ENCODE measurements at places on chromosomes 1 and 21. TPM values are rescaled to one million over a fixed set of nuclear protein-coding genes. Genes with fewer than 3 reads are reported as not detected.

- DNase-seq: no peak
Measured at GRCh38 chr21:32134441-32135130, 144.3 kb downstream of the MIS18A start.

DNA sequence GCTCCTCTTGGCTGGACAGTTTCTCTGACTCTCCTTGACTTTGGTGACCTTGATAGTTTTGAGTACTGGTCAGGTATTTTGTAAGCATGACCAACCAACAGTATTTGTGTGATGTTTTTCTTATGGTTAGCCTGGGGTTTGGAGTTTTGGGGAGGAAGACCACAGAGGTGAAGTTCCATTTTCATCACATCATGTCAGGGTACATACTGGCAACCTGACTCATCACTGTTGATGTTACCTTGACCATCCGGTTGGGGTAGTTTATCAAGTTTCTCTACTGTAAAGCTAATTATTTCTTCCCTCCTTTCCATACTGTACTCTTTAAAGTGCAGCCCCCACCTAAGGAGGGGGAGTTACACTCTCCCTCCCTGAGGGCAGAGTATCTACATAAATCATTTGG is 13.4 kb downstream of the OSCP1 start:
- DNase-seq: no peak

GRCh38 chr1:19739628-19740027 is 60.1 kb downstream of the TMCO4 start:
- DNase-seq: no peak

DNA sequence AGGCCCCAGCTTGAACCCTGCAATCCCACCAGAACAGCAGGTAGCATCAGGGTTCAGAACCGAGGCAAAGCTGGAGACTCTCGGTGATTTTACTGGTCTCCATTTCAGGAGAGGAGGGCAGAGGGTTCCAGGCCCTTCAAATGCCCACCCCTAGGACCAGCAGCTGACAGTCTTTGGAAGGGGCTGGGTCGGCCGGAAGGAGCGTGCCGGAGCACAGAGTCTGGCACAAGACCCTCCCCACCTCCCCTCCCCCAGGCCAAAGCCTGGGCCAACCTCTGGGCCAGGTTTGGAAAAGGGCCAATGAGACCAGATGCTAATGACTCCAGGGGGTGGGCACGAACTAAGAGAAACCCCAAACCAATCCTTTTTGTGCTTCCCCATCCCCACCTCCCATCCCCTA is 6.9 kb downstream of the FBXO2 start:
- no peak for DNase-seq

DNA sequence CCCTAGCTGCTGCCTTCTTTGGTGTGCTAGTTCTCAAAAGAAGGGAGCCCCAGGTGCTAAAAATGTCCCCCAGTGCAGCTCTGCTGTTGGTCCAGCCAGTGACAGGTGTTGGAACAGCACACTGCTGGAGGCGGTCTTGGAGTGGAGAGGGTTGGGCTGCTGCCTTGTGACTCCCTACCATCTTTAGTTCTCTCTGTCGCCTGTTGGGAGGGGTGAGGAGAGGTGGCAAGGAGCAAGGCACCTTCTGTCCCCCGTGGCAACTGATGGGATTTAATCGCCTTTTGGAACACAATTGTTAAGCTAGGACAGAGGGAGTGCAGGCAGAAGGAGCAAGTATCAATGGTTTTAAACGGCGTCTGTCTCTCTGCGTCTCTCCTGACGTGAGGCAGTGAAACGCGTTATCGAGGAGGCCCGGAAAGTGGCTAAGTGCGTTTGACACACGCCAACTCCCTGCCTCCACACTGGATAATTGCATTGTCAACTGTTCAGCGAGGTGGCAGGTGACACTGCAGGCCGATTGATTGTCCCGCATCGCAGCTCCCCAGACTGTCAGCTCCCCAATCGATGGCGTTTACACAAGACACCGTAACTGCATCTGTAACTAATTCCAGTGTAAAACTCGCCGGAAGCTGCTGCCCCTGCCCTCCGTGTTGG is 34.0 kb downstream of the TMEM53 start:
- DNase-seq: no peak

DNA sequence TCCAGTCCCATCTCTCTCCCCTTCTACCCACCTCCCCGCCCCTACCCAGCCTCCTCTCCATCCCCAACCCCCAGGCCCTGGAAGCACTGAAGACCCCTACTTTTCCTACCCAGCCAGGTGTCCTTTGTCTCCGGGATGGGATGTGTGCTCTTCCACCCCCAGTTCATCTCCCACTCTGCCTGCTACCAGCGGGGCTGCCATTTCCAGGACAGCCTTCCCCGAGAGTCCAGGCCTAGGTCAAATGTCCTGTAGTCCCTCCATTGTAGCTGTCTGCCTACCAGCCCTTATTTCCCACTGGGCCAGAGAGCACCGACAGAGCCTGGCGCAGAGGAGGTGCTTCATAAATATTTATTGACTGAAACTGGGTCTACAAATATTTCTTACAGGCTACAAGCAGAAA is 72.0 kb upstream of the TLR5 start:
- no peak for DNase-seq

DNA sequence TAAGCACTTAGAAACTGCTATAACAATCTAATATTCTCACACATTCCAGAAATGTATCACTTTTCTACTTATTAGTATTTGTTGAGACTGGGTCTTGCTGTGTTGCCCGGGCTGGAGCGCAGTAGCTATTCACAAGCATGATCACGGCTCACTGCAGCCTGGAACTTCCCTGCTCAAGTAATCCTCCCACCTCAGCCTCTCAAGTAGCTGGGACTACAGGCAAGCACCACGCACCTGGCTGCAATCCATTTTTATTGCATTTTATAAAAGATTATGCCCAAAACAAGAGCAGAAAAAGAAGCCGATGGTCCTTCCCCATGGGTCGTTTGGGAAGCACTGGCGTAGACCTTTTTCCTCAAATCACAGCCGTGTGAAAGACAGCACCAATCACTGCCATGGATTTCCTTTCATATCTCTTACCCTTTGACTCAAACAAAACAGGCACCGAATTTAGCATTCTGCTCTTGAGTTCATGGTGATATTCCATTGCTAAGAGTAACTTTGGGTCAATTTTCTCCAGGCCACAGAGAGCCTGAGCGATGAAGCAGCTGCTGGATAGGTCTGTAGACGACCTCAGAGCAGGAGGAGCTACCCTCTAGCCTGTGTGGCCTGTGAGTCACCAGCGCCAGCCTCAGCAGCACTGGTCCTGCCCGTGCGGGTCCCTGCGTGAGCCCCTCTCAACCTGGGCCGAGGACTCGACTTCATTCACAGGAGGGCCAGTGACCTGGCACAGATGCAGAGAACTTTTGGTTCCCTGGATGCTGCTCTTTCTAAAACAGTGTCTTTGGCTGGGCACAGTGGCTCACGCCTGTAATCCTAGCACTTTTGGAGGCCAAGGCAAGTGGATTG is 80.8 kb downstream of the PIK3CD start:
- DNase-seq: no peak

DNA sequence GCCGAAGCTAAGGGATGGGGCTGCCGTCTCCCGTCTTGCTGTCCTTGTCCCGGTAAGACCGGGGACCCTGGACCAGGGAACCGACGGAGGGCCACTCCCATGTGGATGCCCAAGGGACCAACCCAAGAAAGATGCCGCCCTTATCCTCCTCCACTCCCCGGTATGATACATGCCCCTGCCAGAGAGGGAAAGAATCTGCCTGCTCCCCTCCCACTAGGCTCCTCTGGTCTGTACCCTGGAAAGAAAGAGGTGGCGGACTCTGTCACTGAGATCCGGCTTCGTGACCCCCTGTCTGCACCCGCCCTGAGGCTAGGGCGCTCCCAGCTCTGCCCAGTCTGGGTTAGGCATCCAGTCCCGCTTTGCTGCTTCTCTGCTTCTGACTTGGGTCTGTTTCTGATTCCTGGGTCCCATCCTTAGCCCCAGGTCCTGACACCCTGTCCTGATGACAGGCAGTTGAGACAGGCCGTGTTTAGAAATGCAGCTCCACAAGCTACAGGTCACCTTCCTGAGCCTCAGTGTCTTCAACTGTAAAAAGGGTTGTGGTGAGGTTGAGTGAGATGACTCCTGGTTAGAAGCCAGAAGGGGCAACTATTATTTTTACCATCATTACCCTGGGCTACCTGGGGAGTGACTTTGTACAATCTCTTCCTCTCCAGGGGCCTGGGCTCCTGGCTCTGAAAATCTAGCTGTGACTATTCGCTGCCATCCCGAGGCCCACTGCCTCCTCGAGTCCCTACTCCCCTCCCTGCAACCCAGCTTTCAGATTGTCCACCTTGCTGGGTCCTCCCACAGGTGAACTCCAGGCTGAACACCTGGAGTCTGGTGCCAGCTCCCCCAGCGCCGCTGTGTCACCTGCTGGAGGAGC is 3.7 kb downstream of the MATN1 start:
- DNase-seq: no peak

DNA sequence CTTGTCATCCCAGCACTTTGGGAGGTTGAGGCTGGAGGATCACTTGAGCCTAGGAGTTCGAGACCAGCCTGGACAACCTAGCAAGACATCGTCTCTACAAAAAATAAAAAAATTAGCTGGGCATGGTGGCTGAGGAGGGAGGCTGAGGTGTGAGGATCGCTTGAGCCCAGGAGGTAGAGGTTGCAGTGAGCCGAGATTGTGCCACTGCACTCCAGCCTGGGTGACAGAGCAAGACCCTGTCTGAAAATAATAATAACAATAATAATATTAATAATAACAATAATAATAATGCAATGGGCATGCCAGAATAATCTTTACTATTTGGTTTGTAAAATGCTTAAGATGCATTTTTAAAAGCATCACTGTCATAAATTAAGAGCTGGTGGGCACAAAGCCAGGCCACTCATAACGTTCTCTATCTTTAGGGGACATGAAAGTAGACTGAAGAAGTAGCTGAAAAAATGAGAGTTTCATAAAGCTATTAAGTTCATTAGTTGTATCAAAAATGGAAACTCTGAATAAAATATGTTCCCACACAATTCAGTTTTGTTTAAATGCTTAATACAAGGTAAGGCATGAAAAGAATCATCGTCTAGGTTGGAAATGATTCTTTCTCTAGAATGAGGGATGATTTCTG is 51.6 kb upstream of the ITPKB start:
- no peak for DNase-seq

- DNase-seq: no peak
Measured at GRCh38 chr1:42913426-42914091, 45.1 kb downstream of the SLC2A1 start.

GRCh38 chr21:39180429-39181019 is 2.7 kb downstream of the PSMG1 start:
- DNase-seq: no peak

GRCh38 chr1:21926814-21927532 is 10.1 kb downstream of the HSPG2 start:
- DNase-seq: no peak

GRCh38 chr21:42878678-42878992 is 704 bp downstream of the WDR4 start:
- DNase-seq: no peak

DNA sequence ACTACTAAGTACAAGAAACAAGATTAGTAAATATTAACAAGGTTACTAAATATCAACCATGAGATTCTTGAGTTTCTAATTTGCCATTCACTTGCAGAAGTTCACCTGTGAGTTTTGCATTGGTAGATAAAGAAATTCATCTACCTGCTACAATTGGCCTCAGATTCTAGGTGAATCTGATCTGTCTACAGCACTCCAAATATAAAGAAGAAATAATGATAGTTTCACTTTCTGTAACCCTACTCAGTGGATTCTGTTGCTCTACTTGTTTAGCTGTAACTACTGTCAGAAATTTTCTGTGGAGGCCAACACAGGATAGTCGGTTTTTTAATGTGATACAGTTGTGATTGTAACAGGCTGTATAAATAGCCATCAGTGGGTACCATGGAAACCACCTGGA is 118.6 kb downstream of the NR5A2 start:
- DNase-seq: no peak

DNA sequence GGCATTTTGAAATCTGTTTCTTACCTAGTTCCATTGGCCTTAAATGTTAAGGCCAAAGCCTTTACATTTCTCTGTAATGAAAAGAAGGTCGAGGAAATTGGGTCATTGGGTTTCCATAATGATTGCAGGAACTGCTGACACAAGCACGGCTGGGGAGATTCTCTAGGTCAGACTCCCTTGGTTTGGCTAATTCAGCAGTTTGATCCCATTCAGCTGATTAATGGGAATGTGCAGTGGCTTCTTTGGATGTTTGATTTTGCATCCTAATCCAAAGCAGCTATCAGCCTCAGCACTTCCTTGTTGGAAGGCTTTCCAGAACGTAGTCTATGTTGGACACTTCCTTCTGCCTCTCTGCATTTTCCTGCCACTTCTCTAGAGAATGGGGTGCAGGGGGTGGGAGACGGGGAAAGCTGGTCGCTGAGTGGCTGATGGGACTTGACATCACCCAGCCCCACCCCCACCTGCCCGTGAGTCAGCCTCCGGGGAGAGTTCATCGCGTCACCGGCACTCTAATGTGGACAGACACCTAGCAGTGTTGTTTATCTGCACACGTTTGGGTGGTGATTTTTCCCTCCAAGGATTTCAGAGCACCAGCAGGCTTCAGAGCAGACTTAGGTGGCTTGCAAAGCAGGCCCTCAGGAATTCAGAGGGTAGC is 5.4 kb downstream of the PSEN2 start:
- DNase-seq: no peak

DNA sequence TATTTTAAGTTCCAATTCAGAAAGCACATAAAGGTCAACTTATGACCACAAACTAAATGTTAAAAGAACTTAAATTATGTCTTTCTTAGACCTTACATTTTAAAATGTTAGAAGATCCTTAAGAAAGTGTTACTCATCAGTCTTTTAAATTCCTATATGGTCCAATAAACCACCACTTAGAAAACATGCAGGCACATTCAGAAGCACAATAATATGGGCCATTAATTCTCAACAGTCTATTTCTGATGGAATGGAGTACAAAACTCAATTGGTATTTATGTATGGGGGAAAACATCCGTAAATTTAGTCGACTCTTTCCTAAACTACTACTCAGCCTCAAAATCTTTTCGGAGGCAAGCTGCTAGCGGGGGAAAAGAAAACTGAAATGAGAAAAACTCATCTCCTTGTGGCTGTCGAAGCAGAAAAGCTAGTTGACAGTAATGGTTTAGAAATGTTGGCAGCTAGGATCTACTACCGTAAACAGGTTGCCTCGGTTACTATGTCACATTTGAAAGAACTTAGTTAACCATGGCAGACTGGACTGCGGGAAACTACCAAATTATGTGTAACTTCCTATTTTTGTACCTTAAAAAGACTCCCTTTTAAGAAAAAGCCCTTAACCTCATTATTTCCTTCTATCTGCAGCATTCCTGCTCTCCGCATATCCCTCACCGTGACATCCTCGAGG is 1.0 kb downstream of the TRMT1L start:
- DNase-seq: no peak

- no peak for DNase-seq
Measured at GRCh38 chr1:157115851-157116736, 16.5 kb upstream of the ETV3L start.

Gene TMEM54
- total RNA-seq: 170 TPM

Gene CYYR1
- 13.6 TPM for total RNA-seq

Gene PLPP3
- total RNA-seq: 46.3 TPM

Measured in lower leg skin (tissue), 4 donors.